ENCODE measurements at places on chromosomes 6 and 20.

DNA sequence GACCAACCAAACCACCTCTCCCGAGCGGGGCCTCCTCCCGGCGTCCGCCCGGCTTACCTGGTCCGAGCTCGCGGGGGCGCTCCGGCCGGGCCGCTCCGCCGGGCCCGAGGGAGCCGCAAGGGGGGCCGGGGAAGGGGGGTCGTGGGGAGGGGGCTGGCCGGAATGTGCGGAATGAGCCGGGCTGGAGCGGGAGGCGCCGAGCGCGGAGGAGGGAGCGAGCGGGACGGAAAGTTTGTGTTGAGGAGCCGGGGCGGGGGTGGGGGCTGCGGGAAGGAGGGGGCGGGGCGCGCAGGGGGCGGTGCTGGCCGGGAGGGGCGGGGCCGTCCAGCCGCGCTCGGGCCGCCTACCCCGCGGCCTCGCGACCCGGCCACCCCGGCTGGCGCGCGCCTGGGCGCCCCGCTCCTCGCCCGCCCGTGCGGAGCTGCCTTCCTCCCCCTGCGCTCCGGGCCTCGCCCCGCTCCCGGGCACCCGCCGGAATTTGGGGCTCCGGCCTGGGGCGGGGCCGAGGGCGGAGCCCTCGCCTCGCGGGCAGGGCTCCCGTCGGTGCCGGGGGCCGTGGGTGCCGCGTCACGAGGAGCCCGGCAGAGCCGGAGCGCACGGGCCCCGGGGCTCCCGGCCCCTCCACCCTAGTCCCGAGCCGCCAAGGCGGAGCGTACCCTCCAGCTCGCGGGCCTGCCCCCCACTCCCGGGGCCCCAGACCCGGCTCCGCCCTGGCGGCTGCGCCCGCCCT is at the start of gene TEAD3:
TSS of gene TEAD3 (minus strand) at position 239 of the 730 bp plus-strand sequence.
- peak; percentile 89 for DNase-seq

- DNase-seq: no peak
These were observed 150.6 kb downstream of the NFATC2 start for GRCh38 chr20:51391926-51392325.

DNA sequence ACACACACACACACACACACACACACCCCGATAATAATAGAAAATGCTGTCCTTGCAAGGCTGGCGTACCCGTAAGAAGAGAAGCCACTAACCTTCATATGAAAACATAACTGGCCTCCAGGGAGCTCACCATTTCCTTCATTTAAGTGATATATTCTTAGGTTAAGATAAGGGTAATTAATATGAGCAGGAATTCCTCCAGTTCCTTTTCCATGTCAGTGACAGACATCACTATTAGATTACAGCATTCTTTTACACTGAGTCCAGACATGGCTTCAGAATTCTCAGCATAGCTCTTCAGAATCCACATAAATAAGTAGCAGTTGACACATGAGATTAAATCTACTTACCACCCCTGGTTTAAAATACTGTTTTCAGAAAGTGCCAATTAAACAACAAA is 121.9 kb downstream of the SIM1 start:
- no peak for DNase-seq

GRCh38 chr6:126513198-126513597 is 173.3 kb downstream of the CENPW start:
- DNase-seq: no peak

GRCh38 chr6:24403501-24403824 is 727 bp downstream of the MRS2 start:
- no peak for DNase-seq

GRCh38 chr6:43009124-43009523 is 4.6 kb downstream of the MEA1 start:
- DNase-seq: peak; percentile 54

- DNase-seq: no peak
These were observed 183.3 kb downstream of the EDN1 start for GRCh38 chr6:12473494-12473893.

DNA sequence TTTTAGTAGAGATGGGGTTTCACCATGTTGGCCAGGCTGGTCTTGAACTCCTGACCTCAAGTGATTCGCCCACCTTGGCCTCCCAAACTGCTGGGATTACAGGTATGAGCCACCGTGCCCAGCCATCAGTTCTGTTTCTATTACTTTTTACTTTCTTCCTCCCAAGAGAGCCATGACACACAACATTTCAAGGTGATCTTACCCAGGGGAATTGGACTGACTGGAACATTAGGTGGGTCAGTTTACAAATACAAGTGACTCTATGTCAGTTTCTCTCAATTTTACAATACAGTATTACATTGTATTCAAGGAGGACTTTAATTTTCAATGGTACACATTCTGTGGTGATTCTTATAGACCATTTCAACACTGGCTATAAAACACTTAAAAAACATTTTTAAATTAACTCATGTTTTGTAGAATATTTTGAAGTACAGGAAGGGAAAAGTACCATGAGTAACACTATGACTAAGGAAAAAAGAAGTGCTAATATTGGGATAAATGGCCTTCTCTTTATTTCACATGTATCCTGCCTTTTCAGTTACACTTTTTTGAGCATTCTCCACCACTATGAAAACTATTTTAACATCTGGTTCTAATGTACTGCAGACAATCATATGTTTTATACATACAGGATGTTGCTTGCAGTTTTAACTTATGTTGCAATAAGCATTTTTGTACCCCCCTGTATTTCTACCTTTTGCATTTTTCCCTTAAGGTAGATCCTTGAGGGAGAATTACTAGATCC is 8.4 kb downstream of the TPBG start:
- DNase-seq: no peak

- DNase-seq: no peak
These were observed 40.2 kb downstream of the PIGU start for GRCh38 chr20:34636648-34637047.

DNA sequence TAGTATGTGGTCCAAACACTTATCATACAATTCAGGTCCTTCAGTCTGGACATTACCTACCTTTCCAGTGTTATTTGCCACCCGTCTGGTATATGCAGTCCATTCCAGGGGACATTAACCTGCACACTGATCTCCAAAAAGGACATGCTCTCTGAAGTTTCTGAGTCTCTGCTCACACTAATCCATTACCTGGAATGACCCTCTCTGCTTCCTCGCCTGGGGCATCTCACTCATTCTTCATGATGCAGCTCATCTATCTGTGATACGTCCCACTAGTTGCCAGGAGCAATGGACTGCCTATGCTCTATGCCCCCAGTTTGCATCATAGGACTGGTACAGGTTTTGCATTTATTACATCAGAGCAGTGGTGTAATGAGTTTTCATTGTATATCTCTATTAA is 5.9 kb upstream of the TUBB2B start:
- no peak for DNase-seq

DNA sequence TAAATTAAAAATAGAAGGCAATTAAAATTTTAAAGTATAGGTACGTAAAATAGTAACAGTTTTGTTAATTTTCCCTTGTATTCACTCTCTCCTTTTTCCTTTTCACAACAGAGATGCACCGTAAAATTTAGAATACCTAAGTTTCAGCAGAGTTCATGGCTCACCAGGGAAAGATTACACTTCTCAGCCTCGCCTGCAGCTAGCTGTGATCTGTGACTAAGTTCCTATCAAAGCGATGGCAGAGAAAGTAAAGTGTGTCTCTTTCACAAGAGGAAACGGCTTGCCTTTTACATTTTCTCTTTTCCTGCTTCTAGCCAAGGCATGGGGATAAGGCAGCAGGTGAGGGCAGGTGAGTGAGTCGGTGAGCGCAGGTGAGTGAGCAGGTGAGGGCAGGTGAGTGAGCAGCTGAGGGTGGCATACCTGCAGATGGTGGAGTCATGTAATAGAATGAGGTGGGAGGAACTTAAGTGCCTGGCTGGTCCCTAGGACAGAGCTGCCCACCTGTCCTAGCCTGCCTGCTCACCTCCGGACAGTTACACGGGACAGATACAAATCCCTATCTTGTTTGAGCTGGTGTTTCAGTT is 30.9 kb downstream of the ZFP64 start:
- no peak for DNase-seq

DNA sequence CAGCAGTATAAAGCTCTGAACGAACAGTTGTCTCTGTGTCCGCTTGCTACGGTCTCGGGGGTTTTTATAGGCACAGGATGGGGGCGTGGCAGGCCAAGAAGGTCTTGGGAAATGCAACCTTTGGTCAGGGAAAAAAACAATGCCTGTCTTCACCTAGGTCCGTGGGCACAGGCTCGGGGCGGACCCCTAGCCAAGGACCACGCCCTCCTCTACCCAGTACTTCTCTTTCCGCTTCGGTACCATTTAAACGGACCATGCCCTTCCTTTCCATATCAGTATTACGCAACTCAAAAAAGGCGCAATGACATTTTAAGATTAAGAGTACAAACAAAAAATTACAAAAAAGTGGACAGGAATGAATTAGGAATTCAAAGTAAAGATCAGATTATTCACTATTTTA is 44.3 kb upstream of the SLC17A4 start:
- no peak for DNase-seq

GRCh38 chr6:167990016-167990945 is 7.2 kb upstream of the KIF25 start:
- no peak for DNase-seq

DNA sequence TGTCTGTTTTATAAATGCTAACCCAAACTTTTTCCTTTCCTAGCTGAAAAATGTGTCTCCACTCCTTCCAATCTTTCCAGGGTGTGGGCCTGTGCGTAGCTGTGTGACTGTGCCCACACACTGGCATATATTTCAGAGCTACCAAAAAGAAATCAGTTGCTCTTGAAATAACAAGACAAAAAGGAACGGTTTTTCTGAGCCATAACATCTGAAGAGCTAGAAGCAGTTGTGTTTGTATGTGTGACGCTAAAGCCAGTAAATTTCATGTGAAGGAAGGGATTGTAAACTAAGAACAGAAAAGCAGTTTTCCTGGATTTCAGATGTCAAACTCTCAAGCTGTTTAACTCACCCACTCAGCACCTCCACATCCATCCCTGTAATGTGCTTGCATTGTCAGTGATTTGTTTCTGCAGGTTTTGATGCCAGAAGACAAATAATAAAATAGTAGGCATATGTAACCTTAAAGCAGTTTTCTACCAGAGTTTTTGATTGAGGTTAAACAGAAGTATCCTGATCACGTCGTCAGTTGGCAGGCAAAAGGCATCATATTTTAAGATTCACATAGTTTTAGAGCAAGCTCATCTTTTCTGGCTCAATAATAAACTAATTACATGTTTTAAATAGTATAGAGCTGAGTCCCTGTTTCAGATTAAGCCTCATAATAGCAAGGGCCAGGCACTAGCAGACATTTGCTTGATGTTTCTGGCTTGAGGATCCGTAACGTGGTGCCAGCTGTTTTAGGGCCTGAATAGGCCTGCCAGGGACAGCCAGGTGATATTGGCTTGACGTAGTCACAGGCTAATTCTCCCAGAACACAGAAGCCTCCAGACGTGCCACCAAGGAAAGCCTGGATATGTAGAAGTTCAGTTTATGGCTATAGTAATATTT is 90.9 kb downstream of the FOXO3 start:
- DNase-seq: peak; percentile 69

DNA sequence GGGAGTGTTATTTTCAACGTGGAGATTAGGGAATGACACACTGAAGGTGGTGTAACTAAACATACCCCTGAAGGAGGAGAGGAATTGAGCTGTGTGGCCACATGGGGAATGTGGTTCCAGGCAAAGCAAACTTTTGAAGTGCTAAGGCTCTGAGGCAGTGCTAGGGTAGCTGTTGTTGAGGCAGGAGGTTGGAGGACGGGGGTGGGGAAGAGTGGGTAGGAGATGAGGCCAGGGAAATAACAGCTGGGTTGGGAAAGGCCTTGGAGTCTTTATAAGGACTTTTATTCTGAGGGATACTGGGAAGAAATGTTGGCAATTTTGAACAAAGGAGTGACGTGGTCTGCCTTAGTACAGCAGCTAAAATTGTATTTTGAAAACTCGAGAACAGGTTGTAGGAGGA is 13.0 kb downstream of the RPRD1B start:
- DNase-seq: no peak

GRCh38 chr20:44448753-44449546 is 26.7 kb upstream of the TTPAL start:
- DNase-seq: no peak

- DNase-seq: no peak
These were observed 91.7 kb upstream of the ELOVL5 start for GRCh38 chr6:53440336-53440945.

DNA sequence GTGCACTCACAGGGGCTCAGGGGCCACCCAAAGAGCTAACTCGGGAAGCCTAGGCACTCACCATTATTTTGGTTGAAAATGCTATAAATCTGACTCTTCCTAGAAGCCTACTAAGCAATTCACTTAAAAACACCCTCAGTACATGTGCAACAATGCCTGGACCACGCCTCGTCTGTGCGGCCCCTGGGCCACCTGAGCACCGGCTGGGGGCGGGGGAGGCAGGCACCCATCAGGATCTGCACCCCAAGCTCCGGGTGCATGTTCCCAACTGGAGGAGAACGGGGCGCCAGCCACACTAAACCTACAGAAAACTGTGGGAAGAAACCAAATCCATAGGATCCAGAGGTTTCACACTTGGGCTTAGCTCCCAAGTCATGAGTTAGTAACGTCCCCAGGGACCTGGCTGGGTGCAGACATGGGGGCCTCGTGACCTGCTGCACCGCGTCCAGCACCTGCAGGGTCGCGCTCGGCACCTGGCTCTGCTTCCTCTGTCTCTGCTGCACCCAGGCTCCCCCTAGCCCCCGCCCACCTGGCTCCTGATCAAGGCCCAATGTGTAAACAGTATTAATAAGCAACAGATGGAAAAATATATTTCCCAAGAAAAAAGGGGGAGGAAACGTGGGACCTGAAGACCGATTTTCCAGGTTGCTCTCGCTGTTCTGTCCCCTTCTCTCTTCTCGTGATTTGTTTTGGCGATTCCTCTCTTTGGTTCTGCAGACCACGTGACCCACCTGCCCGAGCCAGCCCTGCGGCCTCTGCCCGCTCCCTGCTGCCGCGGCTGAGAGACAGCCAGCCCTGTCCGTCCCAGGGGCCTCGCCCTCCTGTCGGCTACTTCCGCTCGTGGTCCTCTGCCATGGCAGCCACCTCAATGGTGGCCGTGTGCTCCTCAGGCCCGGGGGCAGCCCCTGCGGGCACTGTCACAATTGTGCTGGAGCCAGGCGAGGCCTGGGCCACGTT is 15.5 kb upstream of the HELZ2 start:
- DNase-seq: no peak

Measured in right hindlimb (tissue), 1 donor.